ENCODE measurements at places on chromosomes 7 and 10. TPM values are rescaled to one million over a fixed set of nuclear protein-coding genes. Genes with fewer than 3 reads are reported as not detected.

IDI2 gene
- total RNA-seq = not detected

- no peak for DNase-seq
- no peaks in the 10 kb centered on the region for H3K4me1 ChIP-seq
These were observed 275.6 kb downstream of the CCSER2 start for GRCh38 chr10:84603971-84604370.

GRCh38 chr7:38655833-38656774 is 24.9 kb upstream of the AMPH start:
- no peak overlapping the region for H3K4me3 ChIP-seq
- no peak overlapping the region for H3K27ac ChIP-seq
- H3K27me3 ChIP-seq = no peaks in the 10 kb centered on the region
- H3K4me1 ChIP-seq = no peaks in the 10 kb centered on the region

SLC16A12 gene
- total RNA-seq = 1.3 TPM

DNA sequence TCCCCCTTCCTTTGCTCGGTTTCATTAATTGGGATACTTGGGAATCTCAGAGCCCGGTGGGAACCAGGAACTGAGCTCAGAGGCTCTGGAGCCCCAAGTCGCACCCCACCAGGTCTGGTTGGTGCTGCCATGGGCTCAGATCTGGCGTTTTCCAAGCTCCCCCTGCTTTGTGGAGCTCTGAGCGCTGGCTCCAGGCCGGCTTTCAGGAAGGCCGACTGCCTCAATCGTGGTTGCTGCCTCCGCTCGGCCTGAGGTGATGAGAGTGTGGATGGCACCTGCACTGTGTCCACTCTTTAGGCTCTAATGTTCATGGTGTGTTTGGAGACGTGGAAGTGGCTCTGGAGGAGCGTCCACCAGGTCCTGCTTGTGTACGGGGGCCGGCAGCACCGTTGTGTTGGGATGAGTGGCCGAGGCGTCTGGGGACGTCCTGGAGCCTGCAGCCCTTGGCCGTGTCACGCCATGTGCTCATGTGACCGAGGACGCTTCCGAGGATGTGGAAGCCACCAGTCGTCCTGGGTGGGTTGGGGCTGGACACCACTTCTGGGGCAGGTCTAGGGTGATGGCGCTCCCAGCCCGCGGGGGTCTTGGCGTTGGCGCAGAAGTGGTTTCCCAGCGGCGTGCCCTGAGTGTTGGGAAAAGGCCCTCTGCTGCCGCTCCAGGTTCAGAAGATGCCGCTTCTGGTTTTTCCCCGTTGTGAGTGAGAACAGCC is 8.2 kb downstream of the INPP5A start:
- no peak for DNase-seq
- H3K27ac ChIP-seq = no peak overlapping the region
- no peaks in the 10 kb centered on the region for H3K36me3 ChIP-seq
- H3K4me1 ChIP-seq = peaks cover 24% of the 10 kb centered on the region
- H3K4me3 ChIP-seq = no peak overlapping the region

DNA sequence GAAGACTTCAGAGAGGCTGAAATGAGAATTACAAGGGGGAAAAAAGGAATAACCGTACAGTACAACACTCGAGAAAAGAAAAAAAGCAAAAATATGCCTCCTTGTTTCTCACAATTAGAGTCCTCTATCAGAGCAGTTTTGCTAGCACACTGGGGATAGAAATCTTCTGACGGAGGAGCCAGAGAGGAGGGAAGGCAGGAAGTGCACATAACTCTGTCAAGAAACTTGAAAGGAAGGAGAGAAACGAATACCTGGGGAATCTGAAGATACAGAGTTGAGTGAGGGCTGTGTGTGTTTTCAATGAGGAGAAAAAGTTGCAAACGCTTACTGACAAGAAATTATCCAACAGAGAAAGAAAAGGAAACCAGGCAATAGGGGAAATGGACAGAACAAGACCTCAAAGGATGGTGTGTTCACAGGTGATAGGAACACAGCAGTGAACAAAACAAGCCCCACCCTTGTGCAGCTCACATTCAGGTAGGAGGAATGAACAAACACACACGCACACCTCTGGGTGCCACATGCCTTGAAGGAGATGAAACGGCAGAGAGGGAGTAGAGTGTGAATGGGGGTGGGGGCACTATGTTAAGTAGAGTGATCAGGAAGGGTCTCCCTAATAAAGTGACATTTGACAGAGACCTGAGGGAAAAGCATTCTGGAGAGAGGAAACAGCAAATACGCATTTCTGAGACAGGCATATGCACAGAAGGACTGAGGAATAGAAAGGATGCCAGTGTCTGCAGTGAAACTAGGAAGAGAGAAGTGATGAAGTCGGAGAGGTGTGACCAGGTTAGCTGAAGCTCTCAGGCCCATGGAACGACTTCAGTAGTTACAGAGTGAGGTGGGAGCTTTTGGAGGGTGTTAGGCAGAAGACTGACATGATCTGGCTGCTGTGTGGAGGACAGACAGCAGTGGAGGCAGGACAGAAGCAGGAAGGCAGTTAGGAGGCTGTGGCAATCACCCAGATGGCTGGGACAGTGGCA is 46.7 kb upstream of the SPOCK2 start:
- H3K4me3 ChIP-seq = no peak overlapping the region
- H3K4me1 ChIP-seq = no peaks in the 10 kb centered on the region
- H3K27ac ChIP-seq = no peak overlapping the region
- DNase-seq = no peak
- H3K27me3 ChIP-seq = no peaks in the 10 kb centered on the region

- no peaks in the 10 kb centered on the region for H3K27me3 ChIP-seq
- H3K27ac ChIP-seq = peak overlapping the region; percentile 84
- DNase-seq = no peak
- H3K36me3 ChIP-seq = peaks cover 11% of the 10 kb centered on the region
- H3K4me1 ChIP-seq = peaks cover 21% of the 10 kb centered on the region
These were observed 889 bp upstream of the GPR15LG start for GRCh38 chr10:84172467-84173356.

DNA sequence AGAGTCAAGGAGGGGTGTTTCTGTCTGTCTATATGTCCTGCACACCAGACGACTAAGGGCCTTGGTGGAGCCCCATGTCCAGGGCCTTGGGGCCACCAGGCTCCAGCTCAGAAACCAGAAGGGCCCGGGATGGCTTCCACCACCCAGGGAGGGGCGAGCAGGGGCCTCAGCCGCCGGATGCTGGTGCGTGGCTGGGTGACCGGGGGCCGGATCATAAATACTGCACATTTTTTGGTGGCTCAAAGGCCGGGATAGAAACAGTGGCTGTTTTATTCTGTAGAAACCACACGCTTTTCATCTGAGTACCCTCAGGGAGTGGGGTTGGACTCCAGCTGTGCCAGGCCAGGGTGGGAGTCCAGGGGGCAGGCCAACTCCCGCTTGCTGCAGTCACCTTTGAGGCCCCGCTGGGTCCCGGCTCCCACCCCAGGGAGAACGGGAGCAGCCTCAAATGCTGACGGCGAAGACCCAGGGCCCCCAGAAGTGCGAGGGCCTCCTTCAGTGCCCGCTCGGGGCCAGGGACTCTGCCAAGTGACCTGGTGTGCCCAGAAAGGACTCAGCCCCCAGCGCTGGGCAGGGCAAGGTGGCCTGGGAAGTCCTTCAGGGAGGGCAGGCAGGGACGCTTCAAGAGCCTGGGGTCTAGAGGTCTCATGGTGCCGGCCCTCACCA is 28.2 kb downstream of the PDGFA start:
- no peaks in the 10 kb centered on the region for H3K27me3 ChIP-seq
- H3K4me1 ChIP-seq = peaks cover 3% of the 10 kb centered on the region
- no peaks in the 10 kb centered on the region for H3K36me3 ChIP-seq

PAPOLB gene
- not detected for total RNA-seq

GRCh38 chr10:93384006-93384405 is 98.1 kb downstream of the MYOF start:
- H3K4me1 ChIP-seq = peaks cover 13% of the 10 kb centered on the region
- no peak overlapping the region for H3K4me3 ChIP-seq
- peaks cover 83% of the 10 kb centered on the region for H3K36me3 ChIP-seq

CACNA2D1 gene
- total RNA-seq = 3.8 TPM

SFTPA1 gene
- not detected for total RNA-seq

- peaks cover 11% of the 10 kb centered on the region for H3K36me3 ChIP-seq
- no peak overlapping the region for H3K27ac ChIP-seq
- H3K27me3 ChIP-seq = no peaks in the 10 kb centered on the region
- H3K4me1 ChIP-seq = no peaks in the 10 kb centered on the region
These were observed 13.5 kb downstream of the BHLHA15 start for GRCh38 chr7:98224701-98225181.

GRCh38 chr7:151384352-151384697 is 25.5 kb downstream of the WDR86 start:
- H3K27ac ChIP-seq = no peak overlapping the region
- peaks cover 10% of the 10 kb centered on the region for H3K4me1 ChIP-seq
- no peak overlapping the region for H3K4me3 ChIP-seq
- no peaks in the 10 kb centered on the region for H3K27me3 ChIP-seq

AKR1C8 gene
- not detected for total RNA-seq

GRCh38 chr7:158362912-158363905 is 224.4 kb downstream of the PTPRN2 start:
- DNase-seq = no peak
- no peaks in the 10 kb centered on the region for H3K27me3 ChIP-seq
- H3K36me3 ChIP-seq = no peaks in the 10 kb centered on the region
- no peak overlapping the region for H3K4me3 ChIP-seq
- H3K4me1 ChIP-seq = no peaks in the 10 kb centered on the region

- peaks cover 13% of the 10 kb centered on the region for H3K36me3 ChIP-seq
- peaks cover 25% of the 10 kb centered on the region for H3K4me1 ChIP-seq
- no peak overlapping the region for H3K27ac ChIP-seq
- DNase-seq = no peak
These were observed 20.9 kb downstream of the ANKRD22 start for GRCh38 chr10:88830643-88831268.

Measured in esophagus squamous epithelium (tissue), 5 donors.